SJSA1 (cell line): ENCODE measurements at places on chromosomes 5 and 9. TPM values are rescaled to one million over a fixed set of nuclear protein-coding genes. Genes with fewer than 3 reads are reported as not detected.
A peak's percentile ranks its signal among the peaks of the same experiment; 100 is the strongest.

DNA sequence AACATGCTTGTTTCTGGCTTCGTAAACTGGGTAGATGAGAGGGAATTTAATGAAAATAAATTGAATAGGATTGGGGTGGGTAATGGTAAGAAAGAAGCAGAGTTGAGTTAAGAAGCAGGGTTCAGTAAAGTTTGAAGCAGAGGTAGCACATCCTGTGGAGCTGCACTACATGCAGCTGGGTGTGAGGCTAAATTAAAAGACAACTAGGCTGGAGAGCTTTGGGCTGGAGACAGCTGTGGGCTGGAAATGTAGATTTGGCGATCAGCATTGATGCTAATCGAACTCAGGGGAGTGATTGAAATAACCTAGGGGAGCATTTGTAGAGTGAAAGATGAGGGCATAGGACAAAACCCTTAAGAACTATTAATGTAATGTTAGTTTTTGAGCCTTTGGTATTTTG is 35.6 kb downstream of the CDC42SE2 start:
- H3K4me1 ChIP-seq: no peaks in the 10 kb centered on the region
- H3K4me3 ChIP-seq: no peak overlapping the region
- H3K27me3 ChIP-seq: no peaks in the 10 kb centered on the region
- H3K27ac ChIP-seq: no peak overlapping the region

The TIGD6 gene
- 5.3 and 10.0 TPM in 2 replicates for total RNA-seq

DNA sequence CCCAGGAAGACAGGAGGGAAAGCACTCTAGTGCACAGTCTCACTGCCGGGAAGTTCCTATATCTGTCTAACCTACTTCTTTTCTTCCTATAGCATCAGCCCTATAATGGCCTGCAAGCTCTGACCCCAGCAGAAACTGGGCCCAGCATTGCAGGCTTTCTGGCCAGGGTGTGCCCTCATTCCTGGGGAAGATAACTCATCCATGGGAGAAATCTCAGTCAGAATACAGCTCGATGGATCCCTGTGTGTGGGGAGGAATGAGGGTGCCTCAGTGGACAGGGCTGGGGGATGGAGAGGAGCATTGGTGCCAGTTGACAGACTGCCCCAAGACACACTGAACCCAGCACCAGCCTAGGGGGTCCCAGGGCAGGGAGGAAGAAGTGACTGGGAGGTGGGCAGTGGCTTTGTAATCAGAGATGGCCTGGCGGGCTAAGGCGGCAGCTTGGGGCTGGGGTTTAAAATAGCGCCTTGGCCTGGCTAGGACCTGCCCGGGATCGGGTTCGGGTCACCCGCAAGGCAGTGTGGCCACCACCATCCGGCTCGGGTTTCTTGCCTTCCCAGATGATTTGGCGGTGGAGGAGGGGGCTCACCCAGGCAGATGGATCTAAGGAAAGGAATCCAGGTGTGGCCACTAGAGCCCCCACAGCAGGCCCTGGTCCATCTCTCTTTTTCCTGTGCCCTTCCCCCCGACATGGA is 7.6 kb upstream of the CXXC5 start:
- no peak for DNase-seq
- no peak overlapping the region for H3K27ac ChIP-seq
- peaks cover 35% of the 10 kb centered on the region for H3K4me1 ChIP-seq
- no peak overlapping the region for H3K4me3 ChIP-seq
- no peaks in the 10 kb centered on the region for H3K27me3 ChIP-seq
- no peaks in the 10 kb centered on the region for H3K36me3 ChIP-seq

The EMB gene
- total RNA-seq: not detected in 2 replicates

GRCh38 chr9:101462558-101462957 is 27.0 kb upstream of the ALDOB start:
- peaks cover 29% of the 10 kb centered on the region for H3K4me1 ChIP-seq
- no peaks in the 10 kb centered on the region for H3K36me3 ChIP-seq
- H3K4me3 ChIP-seq: no peak overlapping the region
- no peak for DNase-seq
- no peaks in the 10 kb centered on the region for H3K27me3 ChIP-seq
- no peak overlapping the region for H3K27ac ChIP-seq

The F12 gene
- total RNA-seq: 0.74 and 3.9 TPM in 2 replicates

DNA sequence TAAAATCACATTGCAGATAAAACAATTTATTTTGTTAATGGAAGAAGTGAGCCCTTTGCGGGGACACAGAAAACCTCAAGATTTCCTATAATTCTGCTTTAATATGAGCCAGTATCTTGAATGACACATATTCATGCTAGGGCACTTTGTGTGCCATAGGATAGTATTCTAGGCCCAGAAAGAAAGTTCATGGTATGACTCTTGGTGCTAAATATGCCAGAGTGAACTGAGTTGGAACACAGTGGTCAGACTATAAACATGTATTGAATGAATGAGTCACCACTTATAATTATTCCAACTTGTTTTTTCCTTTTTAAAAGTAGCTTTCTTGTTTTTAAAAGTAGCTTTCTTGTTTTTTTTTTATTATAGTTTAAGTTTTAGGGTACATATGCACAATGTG is 46.0 kb downstream of the ADAMTS19 start:
- H3K36me3 ChIP-seq: no peaks in the 10 kb centered on the region
- H3K27ac ChIP-seq: no peak overlapping the region
- no peak overlapping the region for H3K4me3 ChIP-seq
- DNase-seq: no peak

The SGCD gene
- not detected in 2 replicates for total RNA-seq

The TNFSF8 gene
- not detected in 2 replicates for total RNA-seq

The RECK gene
- total RNA-seq: 10.2 and 13.9 TPM in 2 replicates

GRCh38 chr5:74232276-74232675 is 408.3 kb downstream of the ENC1 start:
- DNase-seq: peak; percentile 69
- H3K4me3 ChIP-seq: no peak overlapping the region
- H3K27me3 ChIP-seq: no peaks in the 10 kb centered on the region
- peaks cover 33% of the 10 kb centered on the region for H3K4me1 ChIP-seq
- H3K36me3 ChIP-seq: no peaks in the 10 kb centered on the region

DNA sequence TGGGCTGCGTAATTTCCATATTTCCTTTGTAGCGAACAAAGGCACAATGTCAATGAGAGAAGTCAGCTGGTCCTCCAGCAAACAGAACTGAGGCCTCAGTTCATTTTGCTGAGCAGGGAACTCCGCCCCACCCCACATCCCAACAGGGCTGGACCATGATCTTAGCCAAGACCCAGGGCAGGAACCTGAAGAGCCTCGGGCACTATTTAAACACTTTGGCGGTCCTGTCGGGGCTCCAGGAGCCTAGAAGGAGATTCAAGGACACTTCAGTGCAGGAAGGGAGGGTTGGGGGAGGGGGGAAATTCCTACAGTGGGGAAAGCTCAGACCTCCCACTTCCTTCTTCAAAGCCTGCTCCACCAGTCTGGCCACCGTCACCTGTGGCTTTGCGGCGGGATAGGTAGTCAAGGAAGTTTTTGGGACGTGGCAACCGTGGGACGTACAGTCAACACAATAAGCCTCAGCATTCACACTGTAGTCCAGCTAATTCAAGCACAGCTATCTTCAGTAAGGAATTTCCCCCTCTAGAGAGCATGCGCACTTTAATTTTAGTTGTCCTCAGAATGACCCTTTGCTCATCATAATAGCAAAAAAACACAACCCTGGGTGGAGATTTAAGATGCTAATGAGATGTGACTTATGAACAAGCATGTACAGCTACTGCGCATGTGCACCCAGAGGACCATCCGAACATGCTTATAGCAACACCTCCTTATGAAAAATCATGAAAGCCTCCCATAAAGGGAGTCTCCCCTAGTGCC is 30.9 kb downstream of the S1PR3 start:
- no peak overlapping the region for H3K4me3 ChIP-seq
- no peak for DNase-seq
- no peaks in the 10 kb centered on the region for H3K36me3 ChIP-seq
- H3K27ac ChIP-seq: peak overlapping the region; percentile 32; the same call in 1 of the 2 replicates

The IFNA21 gene
- not detected in 2 replicates for total RNA-seq

GRCh38 chr9:92639124-92639523 is 30.8 kb downstream of the IPPK start:
- H3K36me3 ChIP-seq: peaks cover 76% of the 10 kb centered on the region
- H3K27me3 ChIP-seq: no peaks in the 10 kb centered on the region
- H3K27ac ChIP-seq: no peak overlapping the region
- no peak for DNase-seq
- no peak overlapping the region for H3K4me3 ChIP-seq

DNA sequence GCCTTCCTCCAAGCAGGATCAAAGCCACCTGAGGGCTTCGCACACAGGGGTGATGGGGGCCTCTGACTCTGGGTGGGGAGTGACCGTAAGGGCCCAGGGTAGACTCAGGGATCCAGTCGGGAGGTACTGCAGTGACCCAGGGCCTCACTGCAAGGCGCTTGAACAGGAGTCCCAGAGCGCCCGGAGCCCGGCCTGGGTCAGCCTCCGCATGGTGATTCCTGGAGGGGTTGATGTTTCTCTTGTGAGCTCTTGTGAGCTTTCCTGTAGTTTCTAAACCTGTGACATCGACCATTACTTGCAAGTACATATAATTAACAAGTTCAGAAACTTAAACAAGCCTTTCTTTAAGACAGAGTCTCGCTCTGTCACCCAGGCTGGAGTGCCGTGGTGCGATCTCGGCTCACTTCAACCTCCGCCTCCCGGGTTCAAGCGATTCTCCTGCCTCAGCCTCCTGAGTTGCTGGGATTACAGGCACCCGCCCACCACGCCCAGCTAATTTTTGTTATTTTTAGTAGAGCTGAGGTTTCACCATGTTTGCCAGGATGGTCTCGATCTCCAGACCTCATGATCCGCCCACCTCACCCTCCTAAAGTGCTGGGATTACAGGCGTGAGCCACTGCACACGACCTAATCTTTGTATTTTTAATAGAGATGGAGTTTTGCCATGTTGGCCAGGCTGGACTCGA is 19.8 kb downstream of the PTGES start:
- no peaks in the 10 kb centered on the region for H3K36me3 ChIP-seq
- no peaks in the 10 kb centered on the region for H3K27me3 ChIP-seq
- H3K4me1 ChIP-seq: peaks cover 6% of the 10 kb centered on the region

DNA sequence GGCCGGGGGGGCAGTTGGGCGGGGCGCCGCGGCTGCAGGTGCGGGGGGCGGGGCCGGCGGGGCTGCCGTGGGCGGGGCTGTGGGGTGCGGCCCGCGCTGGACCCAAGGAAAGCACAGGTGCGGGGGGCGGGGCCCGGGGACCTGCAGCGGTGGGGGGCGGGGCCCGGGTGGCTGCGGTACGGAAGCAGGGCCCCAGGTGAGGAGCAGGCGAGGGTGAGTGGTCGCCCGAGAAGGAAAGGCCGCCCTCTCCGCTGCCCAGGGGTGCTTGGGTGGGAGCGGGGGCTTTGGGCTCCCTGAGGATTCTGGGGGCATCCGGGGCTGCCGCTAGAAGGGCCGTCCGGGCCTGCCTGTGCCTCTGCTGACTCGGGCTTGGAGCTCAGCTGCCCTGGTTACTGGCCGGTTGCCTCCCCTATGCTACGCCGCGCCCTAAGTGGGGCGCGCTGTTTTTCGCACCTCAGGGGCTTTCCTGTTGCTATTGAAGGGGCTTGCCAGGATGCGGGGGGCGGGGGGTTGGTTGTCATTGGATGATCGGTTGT is 767 bp downstream of the RALGPS1 start:
- no peaks in the 10 kb centered on the region for H3K36me3 ChIP-seq
- no peak overlapping the region for H3K4me3 ChIP-seq
- H3K27ac ChIP-seq: no peak overlapping the region
- no peak for DNase-seq
- H3K4me1 ChIP-seq: peaks cover 3% of the 10 kb centered on the region; the same call in 1 of the 2 replicates
